ENCODE measurements at places on chromosomes 13 and 19.
A peak's percentile ranks its signal among the peaks of the same experiment; 100 is the strongest.

GRCh38 chr19:48616041-48616436 is 1.2 kb upstream of the FAM83E start:
- DNase-seq = no peak

DNA sequence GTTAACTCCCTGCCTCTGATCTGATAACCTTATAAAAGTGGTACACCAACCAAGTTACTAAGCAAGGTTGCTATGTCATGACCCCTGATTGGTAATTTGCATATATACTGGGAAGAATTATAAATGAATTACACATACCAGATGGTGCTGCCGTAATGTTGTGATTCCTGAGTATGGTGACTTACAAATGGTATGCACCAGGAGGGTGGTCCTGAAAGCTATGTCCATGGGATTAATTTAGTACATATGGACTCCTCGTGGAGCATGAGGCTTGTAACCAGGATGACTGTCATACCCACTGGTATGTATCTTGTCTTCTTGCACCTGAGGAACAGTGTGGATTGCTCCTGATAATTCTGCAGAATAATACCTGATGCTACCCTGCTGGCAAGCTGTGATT is 240.6 kb downstream of the GPC6 start:
- no peak for DNase-seq

DNA sequence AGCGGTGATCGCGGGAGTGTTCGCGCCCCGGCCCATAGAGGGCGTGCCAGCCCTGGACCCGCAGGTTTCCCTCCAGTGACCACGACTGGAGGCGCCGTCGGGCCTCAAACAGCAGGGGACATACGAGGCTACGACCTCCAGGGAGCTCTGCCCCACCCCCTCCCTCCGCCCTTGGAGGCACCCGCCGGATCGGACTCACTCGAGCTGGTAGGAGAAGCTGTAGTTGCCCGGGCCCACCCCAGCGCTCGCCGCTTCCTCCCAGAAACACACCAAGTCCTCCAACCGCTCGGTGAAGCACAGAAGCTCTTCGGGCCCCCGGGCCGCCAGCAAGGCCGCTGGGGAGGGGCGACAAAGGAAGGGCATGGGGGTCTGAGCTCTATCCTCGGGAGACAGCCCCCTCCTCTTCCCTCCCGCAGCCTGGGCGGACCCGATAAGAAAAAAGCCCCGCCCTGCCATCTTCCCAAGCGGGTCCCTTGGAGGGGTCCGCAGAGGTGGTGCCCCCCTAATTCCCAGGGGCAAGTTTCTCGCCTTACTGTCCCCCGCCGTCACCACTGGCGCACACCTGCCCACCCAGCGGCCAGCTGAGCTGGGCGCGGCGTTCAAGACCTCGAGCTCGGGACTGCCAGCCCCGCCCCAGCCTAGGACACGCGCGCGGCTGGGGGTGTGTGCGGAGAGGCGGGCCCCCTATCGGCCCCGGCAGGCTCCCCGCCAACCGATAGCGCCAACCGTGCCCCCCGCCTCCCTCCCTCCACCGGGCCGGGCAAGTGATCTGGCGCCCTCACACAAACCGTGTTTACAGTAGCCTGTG is 1.0 kb downstream of the EPOR start:
- DNase-seq = no peak

- DNase-seq = no peak
Measured at GRCh38 chr19:7862413-7862951, 11.7 kb downstream of the PRR36 start.

DNA sequence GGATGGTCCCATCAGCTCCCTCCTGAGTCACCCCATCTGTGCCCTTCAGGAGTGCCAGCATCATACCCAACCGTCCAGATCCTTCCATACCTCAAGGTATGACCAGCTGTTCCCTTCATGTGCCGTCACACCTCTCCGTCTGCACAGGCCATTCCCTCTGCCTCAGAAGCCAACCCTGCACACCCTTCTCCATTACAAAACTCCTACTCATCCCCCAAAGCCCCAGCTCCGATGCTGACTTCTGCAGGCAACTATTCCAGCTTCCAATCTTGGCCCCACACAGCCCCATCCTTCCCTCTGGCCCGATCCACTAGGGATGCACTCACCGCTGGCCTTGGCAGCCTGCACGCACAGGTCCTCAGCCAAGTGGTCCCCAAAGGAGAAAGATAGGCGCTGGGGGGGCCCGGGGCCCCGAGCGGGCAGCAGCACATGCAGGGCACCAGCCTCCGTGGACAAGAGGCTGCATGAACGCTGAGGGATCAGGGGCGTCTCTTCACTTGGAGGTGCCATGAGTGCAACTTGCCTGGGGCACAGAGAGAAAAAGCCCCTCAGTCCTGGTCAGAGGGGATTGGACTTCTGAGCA is 3.8 kb downstream of the JAK3 start:
- no peak for DNase-seq

DNA sequence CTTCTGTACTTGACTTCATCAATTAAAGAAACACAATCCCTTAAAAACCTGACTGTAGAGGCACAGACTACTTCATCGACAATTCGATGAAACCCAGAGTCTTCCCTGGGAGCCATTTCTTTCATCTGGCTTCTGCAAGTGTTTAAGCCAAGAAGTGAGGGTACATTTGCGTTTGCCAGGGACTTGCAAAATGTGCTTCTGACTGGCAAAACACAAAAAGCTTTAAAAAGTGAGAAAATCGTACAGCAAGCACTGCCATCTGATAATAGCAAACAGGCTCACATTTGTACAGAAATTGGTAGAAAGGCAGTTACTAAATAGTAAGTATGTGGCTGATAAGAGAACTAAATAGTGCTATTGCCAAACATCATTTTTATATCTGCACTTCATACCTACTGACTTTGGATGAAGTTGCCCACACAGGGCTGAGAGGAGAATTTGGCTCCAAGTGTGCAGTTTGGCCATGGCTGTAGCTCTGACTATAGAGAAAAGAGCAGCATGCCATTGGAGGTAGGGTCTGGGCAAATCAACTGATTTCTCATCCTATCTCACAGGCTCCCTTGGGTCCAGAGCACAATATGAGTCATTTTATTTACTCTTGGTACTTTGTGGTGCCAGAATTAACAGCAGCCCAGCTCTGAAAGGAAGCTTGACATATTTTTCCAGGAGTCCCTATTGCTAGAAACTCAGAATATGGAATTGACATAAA is 358.1 kb downstream of the OXGR1 start:
- no peak for DNase-seq

- no peak for DNase-seq
Measured at GRCh38 chr19:30743011-30743410, 370.8 kb downstream of the ZNF536 start.

DNA sequence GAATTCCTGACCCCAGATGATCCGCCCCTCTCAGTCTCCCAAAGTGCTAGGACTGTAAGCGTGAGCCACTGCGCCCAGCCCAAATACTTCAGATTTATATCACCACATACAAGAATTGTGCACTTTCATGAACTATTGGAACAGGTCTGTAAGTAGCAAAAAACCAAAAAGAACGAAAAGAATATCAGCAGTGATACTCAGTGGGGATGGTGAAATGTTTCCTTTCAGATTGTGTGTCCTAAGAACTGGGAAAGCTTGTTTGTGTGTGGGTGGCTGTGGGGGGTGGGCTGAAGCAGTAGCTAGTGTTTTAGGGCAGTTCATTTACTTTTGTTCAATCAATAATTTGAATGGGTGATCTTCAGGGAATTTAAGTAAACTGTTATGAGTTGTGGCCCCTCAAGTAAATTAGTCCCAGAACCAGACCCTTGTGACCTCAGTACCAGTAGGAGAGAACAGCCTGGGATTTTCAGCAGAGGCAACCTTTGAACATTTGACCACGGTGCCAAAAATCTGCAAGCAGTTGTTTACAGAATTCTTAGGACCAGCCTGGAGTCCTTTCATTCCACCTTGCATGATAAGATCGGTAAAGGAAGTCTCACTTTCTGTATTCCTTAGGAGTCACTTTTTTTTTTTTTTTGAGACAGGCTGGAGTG is 106.6 kb downstream of the LRCH1 start:
- DNase-seq = no peak

GRCh38 chr13:73578251-73578875 is 519.6 kb downstream of the KLF5 start:
- no peak for DNase-seq

DNA sequence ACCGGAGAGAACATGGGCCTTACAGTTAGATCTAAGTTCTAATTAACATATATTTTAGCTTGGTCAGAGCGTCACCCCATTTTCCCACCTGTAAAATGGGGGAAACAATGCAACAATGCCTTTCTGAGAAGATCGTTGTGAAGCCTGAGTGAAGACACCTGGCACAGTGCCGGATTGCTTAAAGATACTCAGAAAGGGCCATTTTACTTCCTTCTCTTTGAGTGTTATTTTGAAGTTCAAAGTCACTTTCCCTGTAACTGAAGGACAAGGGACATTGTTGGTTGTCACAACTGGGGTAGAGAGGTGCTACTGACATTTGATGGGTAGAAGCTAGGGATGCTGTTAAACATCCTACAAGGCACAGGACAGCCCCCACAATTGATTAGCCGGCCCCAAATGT is 28.1 kb downstream of the HSPH1 start:
- no peak for DNase-seq

- DNase-seq = no peak
Measured at GRCh38 chr19:42303101-42303464, 659 bp upstream of the PAFAH1B3 start.

- no peak for DNase-seq
Measured at GRCh38 chr13:38970380-38971051, 20.1 kb downstream of the STOML3 start.

GRCh38 chr13:110503037-110503901 is 58.3 kb downstream of the RAB20 start:
- DNase-seq = no peak

- DNase-seq = no peak
Measured at GRCh38 chr13:80133631-80134261, 207.2 kb downstream of the SPRY2 start.

GRCh38 chr19:36047835-36048234 is 6.2 kb downstream of the THAP8 start:
- DNase-seq = no peak

GRCh38 chr19:44841231-44841630 is 4.9 kb upstream of the NECTIN2 start:
- DNase-seq = no peak

DNA sequence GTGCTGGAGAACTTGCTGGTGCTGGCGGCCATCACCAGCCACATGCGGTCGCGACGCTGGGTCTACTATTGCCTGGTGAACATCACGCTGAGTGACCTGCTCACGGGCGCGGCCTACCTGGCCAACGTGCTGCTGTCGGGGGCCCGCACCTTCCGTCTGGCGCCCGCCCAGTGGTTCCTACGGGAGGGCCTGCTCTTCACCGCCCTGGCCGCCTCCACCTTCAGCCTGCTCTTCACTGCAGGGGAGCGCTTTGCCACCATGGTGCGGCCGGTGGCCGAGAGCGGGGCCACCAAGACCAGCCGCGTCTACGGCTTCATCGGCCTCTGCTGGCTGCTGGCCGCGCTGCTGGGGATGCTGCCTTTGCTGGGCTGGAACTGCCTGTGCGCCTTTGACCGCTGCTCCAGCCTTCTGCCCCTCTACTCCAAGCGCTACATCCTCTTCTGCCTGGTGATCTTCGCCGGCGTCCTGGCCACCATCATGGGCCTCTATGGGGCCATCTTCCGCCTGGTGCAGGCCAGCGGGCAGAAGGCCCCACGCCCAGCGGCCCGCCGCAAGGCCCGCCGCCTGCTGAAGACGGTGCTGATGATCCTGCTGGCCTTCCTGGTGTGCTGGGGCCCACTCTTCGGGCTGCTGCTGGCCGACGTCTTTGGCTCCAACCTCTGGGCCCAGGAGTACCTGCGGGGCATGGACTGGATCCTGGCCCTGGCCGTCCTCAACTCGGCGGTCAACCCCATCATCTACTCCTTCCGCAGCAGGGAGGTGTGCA is 587 bp downstream of the S1PR4 start:
- DNase-seq = peak; percentile 30

Measured in NK-92 treated with Interleukin-12 subunit alpha and Interleukin-12 subunit beta, amount 100 ng/mL, for 24 hours (cell line).